NCI-H345 (cell line): ENCODE measurements at places on chromosomes 3 and 15.

GRCh38 chr3:71031914-71032521 is 551.5 kb downstream of the FOXP1 start:
- no peak for DNase-seq

GRCh38 chr3:120192579-120192978 is 92.4 kb downstream of the GPR156 start:
- no peak for DNase-seq

GRCh38 chr3:53122933-53123305 is 7.3 kb downstream of the RFT1 start:
- no peak for DNase-seq

GRCh38 chr3:133655731-133656515 is 5.8 kb downstream of the TOPBP1 start:
- DNase-seq = no peak

GRCh38 chr3:141328286-141329166 is 39.8 kb upstream of the ZBTB38 start:
- DNase-seq = no peak

DNA sequence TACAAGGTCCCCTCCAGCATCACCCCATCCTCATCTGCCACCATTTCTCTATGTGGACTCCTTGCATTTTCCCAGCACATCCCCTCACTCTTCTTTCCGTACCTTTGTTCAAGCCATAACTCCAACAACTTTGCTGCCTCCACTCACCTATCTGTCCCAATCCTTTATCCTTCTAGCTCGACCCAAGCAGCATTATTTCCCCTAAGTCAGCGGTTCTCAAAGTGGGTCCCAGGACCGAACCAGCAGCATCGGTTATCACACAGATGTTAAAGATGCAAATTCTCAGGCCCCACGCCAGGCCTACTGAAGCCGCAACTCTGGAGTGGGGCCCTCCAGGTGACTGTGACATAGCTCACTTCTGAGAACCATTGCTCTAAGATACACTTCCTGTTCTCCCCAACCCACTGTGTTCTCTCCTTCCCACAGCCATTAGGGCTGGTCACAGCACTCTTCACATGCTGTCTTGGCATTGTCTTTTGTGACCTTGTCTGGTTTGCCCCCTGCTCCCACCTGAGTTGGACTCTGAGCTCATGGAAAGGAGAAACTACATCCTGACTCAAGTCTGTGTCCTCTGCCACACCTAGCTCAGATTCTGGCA is 56.2 kb downstream of the AAGAB start:
- DNase-seq = no peak

- no peak for DNase-seq
Measured at GRCh38 chr3:138197058-138197457, 10.0 kb downstream of the ARMC8 start.

- DNase-seq = no peak
Measured at GRCh38 chr3:58198362-58198761, 12.4 kb downstream of the DNASE1L3 start.

DNA sequence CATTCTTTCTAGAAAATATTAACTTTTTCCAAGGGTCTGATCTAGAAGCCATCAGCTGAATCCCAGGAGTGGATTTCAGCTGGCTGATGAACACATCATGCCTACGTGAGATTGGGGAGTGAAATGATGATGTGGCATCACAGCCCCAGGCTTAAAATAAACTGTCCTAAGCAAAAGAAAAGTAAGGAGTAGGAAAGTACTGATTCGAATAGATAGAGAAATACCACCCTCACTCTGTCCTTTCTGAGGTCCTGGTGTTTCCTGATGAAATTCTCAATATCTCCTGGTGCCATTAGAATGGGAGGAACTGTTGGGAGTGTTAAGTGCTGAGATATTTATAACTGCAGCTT is 376.8 kb upstream of the SEMA6D start:
- DNase-seq = no peak

- DNase-seq = no peak
Measured at GRCh38 chr15:77347197-77347596, 72.7 kb downstream of the PEAK1 start.

DNA sequence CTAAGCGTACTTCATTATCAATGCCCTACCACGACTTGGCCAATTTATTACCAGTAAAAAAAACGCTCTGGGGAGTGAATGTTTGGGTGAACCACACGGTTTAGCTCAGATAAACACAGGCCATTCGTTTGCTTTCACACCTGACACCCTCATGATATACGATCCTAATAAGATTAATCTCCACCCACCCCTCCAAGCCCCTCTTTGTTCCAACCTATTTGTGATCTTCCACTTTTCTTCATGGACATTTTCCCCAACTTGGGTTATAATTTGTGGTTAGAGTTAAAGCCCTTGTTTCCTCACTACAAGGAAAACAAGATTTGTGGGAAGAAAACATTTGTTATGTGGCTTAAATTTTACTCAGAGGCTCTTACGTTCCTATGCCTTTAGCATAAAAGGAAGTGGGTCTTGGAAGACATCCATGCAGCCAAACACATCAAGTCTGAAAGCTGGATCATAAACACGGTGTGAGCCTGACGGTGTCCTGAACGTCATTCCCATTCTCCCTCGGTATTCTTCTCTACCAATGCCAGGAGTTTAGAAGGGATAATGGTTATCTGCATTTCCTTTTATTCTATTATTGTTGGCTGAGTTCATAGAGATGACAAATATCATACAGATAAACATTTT is 518.9 kb downstream of the NR2F2 start:
- no peak for DNase-seq

- no peak for DNase-seq
Measured at GRCh38 chr15:66844041-66844746, 142.2 kb downstream of the SMAD6 start.

DNA sequence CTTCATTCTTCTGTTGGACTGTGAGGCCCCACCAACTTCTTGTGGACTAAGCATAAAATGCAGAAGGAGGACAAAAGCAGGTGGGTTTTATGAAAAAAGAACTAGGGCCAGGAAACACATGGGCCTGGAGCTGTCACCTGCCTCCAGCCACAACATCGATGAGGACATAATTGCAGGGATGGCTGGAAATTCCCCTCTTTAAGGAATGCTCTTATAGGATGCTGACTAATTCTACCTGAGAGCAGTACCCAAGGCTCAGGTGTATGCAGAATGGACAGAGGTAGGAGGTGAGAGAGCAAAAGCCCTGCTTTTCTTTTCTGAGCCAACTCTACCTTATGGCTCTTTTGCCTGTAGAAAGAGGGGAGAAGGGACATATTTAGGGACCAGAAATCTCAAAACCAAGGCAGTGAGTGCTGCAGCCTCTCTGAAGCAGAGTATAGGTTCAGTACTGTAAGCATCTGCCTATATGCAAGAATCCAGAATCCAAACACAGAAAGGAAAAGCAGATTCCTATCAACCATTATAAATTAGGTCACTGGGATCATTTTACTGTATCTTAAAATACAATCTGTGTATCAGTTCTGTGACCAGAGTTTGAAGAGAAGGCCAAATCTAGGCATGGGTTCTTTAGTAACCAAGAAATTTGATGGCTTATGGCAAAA is 205.3 kb upstream of the WNT5A start:
- no peak for DNase-seq

DNA sequence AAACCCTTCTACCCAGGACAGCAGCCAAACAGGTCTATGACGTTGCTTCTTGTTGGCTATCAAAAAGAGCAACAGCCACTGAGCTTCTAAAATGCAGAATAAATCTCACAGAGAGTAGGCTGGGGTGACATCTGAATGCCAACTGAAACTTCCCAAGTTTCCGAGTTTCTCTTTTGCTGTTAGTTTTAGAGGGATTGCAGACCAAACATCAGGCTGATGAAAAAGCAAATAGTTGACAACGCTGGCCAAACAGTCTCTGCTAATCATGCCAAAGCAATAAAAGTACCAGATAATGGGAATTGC is 670 bp upstream of the CBLB start:
- DNase-seq = no peak

DNA sequence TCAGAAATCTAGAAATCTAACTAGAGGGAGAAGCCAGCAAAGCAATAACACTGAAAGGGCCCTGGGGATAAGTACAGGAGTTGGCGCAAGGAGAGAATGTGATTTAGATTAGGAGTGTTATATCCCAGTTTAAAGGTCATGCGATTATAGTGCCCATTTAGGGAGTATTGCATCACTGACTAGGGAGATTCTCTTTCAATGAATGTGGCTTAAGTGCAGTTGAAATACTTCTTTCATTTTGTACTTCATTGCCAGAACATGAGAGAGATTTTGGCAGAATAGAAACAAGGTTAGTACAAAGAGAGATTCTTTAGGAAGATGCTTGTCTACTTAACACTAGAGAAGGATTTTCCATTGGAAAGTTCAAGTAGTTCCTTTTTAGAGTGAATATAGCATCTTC is 13.9 kb downstream of the ROBO2 start:
- DNase-seq = no peak

DNA sequence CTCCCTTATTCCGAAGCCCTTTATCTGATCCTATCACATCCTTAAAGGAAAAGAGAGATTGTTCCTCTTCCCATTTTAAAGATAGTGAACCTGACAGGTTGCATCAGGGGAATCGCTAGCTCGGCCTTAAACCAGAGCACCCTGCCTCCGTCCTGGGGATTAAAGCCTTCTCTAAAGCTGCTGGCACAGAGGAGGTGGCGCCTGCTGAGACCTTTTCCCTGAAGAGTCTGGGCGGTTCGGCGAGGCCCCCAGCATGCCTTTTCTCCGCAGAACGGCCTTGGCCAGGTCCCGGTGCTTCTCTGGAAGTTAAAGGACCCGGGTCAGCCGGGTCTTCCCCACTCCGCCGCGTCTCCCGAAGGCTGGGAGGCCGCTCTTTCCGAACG is 593 bp downstream of the FAM219B start:
- DNase-seq = no peak

DNA sequence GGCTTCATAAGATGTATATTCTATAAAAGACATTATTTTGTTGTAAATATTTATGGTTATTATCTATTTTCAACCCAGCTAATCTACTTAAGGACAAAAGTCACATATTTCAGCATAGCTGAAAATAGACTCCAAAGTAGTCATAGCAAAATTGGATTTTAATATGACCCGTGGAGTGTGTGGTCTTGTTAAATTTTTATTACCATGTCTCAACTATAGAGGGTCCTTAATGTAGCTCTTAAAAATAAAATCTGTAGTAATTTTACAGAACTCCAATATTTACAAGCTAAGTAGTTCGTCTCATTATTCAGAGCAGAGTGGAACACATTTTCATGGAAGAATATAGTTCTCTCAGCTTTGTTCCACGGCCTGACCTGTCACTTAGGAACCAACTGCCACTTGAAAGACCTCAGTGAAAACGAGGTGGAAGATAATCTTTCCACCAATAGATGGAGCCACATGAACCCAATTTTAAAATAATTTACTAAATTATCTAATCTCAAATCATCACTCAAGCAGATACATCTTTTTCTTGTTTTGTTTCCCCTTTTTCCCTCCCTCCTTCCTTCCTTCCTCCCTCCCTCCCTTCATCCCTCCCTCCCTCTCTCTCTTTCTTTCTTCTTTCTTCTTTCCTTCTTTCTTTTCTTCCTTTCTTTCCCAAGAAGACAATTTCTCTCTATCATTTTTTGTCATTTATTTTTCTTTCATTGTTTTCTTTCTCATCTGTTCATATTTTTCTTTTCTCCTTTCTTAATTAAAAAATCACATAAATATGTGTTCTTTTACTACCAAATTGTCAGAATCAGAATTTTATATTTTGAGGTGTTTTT is 97.2 kb downstream of the CLDN1 start:
- DNase-seq = peak; percentile 55

DNA sequence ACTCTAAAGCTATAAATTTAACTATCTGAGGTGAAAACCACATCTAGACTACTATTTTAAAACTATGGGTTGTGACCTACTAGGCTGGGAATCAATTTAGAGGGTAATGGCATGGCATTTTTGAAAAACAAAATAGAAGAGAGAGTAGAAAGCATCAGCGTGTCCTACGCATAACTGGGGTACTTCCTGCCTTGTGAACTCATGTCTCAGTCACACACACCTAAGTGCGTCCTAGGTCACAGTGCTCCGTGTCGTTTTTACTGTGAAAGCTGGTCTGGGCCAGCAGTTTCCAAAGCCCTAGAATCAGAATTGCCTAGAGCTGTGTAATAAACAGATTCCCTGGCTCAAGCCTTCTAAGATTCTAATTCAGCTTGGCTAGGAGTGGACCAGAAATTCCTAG is 32.3 kb downstream of the RFT1 start:
- no peak for DNase-seq

DNA sequence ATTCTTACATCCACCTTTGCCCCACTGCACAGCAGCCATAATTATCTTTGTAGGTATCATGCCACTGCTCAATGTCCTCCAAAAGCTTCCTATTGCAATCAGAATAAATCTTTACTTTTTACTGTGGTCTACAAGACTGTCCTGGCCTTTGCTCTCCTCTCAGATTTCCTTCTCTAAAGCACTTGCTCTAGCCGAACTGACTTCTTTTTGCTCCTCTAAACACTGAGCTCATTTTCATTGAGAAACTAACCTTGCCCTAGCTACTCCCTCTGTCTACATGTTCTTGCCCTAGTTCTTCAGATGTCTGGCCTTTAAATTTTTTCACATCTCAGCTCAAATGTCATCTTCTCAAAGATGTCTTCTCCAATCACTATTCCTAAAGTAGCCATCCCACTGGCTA is 342.8 kb downstream of the TBC1D5 start:
- no peak for DNase-seq

GRCh38 chr15:36757189-36757814 is 177.9 kb downstream of the CDIN1 start:
- no peak for DNase-seq

DNA sequence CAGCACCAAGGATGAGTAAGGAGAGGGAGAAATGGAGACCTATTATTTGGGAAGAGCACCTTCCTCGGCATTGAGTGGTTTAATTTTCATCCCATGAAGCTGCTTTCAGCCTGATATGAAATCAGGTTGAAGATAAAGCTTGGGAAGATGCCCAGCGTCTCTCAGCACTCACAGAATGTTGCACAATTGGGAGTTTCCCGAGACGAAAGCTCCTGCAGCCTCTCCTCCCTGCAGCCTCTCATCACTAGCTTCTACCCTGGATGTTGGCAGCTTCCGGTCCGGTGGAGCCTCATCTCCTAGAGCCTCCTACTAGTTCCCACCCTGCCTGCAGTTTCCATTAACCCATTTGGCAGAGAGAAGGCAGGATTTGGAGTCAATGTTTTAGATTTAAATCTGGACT is 40.3 kb downstream of the EDEM1 start:
- no peak for DNase-seq

DNA sequence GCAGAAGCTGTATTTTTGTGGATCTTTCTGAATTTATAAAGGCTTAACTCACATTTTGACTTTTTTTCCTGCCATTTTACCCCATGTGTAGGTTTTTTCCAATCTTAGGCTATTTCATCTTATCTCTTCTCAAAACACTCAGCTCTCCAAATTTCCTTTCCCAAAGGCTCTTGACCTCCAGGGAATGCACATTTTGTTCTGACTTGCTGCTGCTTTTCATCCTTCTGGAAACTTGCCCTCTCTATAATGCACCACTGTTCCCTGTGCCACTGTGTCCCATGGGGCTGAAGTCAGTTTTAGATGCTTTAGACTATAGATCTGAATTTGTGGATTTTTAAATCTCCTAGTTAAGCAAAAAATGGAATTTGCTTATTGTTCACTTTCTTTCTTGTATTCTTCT is 9.1 kb downstream of the PYDC2 start:
- no peak for DNase-seq

GRCh38 chr3:151611419-151611818 is 122.3 kb upstream of the AADACL2 start:
- no peak for DNase-seq

- DNase-seq = no peak
Measured at GRCh38 chr3:41026394-41027177, 172.7 kb upstream of the CTNNB1 start.
